ENCODE measurements at places on chromosomes 7 and 10.

DNA sequence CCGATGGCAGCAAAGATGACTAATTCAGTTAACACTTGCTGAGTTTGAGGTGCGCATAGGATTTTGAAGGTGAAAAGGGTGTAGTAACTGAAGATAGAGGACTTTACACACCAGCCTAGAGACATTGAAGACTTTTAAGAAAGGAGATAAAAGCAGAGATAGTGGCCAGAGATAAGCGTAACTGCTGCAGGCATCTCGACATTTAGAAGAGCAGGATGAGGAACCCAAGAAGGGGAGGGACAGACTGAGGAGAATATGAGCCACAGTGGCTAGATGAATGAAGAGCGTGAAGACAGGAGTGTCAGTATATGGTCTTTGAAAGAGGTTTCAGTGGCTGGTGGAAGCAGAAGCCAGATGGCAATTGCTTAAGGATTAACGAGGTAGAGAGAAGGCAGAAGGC, 71.6 kb downstream of the CELF2 start:
- no peak for DNase-seq

GRCh38 chr10:78575400-78575799, 493.4 kb upstream of the ZMIZ1 start:
- no peak for DNase-seq

- DNase-seq: no peak
Observed at GRCh38 chr7:2243458-2243857, 1.4 kb downstream of the NUDT1 start.

DNA sequence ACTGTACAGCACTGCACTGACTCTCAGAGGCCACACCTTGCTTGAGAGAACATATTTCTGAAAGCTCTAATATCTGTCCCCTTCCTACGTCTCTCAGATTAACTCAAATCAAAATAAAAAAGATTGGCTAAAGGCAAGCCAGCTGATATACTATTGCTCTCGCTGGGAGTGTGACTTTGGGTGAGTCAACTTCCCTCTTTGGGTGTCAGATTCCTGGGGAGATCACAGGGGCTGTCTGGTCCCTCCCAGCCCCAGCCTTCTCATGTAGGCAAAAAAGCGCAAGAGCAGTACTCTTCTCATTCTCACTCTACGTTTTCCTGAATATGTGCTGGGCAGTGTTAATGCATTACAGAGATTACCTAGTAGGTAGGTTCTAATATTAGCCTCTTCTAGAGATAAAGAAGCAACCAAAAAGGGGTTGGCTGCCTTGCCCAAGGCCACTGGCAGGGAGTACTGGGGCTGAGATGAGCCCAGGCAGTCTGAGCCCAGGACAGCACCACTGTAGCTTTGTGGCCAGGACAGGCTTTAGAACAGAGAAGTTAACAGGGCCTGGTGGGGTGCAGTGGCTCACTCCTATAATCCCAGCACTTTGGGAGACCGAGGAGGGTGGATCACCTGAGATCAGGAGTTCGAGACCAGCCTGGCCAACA, 9.1 kb upstream of the DENND2A start:
- DNase-seq: no peak

DNA sequence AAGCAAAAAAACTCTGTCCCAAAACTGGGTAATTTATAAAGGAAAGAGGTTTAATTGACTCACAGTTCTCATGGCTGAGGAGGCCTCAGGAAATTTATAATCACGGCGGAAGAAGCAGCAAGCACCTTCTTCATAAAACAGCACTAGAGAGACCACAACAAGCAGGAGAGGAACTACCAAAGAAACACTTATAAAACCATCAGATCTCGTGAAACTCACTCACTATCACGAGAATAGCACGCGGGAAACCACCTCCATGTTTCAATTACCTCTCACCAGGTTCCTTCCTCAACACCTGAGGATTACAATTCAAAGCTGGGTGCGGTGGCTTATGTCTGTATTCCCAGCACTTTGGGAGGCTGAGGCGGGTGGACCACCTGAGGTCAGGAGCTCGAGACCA, 48.5 kb downstream of the PDIA4 start:
- no peak for DNase-seq

DNA sequence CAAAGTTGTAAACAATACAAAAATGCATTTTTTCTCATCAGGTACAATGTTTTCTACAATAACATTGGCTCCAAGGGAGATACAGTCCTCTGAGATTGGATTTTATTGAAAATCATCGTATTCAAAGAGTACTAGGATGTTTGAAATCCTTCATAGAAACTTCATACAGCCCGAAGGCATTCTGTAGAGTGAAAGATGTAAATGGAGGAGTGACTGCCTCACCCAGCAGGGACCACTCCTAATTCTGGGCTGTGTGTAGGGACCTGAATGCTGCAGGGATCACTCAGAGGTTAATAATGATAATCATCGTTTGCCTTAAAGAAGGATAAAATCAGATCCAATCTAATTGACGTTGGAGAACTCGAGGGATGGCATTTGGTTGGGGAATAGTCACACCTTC, 198.6 kb downstream of the HECW1 start:
- DNase-seq: no peak

- DNase-seq: no peak
Observed at GRCh38 chr10:52115823-52116222, 198.3 kb upstream of the DKK1 start.
